Cerebellar cortex (tissue), 1 donor: ENCODE measurements at places on chromosomes 16 and 17.

GRCh38 chr16:27952811-27953210 lies 110.7 kb downstream of the GSG1L start:
- DNase-seq, result no peak

GRCh38 chr17:1839516-1839915 lies 9.7 kb downstream of the RPA1 start:
- no peak for DNase-seq

GRCh38 chr16:24988593-24989338 lies 26.4 kb downstream of the ARHGAP17 start:
- peak; percentile 84 for DNase-seq

GRCh38 chr16:8859913-8860881 lies 8.6 kb downstream of the CARHSP1 start:
- no peak for DNase-seq

DNA sequence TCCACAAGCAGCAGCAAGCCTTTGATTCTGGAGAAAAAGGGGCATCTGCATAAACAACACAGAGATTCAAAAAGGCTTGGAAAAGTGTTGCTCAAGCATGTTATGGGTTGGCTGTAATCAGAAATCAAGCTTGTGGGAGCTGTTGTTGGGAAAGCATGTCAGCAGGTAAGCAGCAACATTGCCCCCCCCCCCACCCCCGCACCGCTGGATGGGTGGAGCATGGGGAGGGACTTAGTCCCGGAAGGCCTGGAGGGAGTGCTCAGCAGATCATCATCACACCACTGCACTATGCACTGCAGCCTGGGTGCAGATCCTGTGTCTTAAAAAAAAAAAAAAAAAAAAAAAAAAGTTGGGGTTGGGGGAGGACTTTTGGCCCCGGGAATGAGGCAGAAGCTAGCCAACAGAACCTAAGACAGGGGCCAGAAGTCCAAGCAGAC lies 16.8 kb upstream of the AKAP1 start:
- DNase-seq, result no peak

DNA sequence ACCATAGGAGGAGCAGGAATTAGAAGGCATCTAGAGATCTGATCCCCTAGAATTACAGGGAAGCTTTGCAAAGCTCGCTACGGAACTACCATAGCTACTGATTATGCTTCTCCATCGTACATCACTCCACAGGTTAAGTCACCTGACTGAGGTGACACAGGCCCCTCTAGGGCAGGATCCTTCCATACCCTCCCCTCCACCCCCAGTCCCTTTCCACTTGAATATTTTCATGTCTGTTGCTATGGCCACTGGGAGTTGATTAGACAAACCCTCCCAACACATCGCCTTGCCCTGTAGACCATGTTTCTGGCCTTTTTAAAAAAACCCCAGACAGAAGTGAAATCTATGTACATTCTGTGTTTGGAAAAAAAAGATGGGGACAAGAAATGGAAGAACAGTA lies 287.1 kb downstream of the SOX9 start:
- no peak for DNase-seq

DNA sequence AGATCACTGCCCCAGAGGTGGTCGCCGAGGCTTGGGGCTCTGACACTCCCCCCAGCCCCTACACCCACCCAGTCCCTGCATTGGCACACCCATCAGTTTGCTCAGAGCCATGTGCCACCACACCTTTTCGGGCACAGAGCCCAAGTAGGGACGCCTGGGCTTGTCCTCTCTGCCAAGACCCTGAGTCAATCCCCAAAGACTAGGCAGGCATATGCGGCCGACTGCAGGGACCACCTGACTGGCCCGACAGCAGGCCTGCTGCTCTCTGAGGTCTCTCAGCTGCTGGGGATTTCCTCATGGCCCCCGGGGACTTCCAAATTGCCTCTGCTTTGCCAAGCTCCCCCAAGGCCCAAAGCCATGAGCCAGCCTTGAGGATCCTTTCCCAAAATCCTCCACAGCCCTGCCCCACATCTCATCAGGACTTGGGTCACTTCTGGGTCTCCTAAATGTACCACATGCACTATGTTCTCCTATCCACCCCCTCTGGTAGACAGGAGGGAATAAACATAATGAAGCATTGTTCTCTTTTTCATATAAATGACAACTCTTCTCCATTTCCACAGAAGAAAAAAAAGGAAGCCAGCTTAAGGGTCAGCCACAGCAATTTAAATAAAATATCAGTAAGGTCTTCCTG lies 30.6 kb downstream of the MYO18A start:
- no peak for DNase-seq

- peak; percentile 58 for DNase-seq
Measured at GRCh38 chr17:44400226-44400847, 10.9 kb upstream of the ITGA2B start.

DNA sequence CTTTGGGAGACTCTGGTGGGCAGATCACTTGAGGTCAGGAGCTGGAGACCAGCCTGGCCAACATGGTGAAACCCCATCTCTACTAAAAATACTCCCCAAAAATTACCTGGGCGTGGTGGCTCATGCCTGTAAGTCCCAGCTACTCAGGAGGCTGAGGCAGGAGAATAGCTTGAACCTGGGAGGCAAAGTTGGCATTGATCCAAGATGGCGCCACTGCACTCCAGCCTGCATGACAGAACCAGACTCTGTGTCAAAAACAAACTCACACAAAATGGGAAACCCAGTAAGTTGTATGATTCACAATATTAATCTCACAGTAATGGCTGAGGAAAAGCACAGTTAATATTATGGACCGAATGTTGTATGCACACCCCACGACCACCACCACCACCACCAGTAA lies 24.3 kb downstream of the WSB1 start:
- no peak for DNase-seq

DNA sequence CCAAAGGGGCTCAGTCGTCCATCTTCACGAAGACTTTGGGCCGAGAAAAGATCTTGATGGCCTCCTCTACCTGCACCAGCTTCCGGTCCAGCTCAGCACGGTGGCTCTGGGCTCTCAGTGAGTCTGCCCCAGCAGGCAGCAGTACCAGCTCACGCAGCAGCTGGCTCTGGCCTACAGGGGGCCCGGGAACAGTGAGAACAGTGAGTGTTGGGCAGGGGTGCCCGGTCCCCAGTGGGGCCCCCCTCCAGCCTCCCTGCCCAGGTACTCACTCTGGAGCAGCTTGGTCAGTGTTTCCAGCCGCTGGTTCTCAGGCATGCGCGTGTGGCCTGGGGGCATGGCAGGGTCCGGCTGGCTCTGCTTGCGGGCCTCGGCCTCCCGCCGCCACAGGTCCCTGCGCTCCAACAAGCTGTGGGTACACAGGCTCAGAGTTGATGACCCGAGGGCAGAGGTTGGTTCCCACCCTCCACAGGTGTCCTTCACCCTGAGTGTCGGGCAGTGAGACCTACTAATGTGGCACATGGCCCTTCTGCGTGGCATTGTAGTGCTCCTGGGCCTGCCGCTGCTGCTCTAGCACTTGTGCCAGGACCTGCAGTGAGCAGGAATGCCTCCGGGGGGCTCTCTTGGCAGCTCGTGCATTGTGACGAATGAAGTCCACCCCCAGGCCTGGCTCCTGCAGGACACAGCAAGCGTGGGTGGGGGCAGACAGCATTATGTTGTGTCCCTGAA lies 2.6 kb downstream of the PARD6A start:
- DNase-seq, result peak; percentile 60

- no peak for DNase-seq
Measured at GRCh38 chr16:30724641-30725417, 23.4 kb upstream of the PHKG2 start.

GRCh38 chr17:81097943-81098308 lies 63.0 kb downstream of the BAIAP2 start:
- no peak for DNase-seq

GRCh38 chr16:64174327-64174726 lies 947.5 kb downstream of the CDH11 start:
- DNase-seq, result no peak

DNA sequence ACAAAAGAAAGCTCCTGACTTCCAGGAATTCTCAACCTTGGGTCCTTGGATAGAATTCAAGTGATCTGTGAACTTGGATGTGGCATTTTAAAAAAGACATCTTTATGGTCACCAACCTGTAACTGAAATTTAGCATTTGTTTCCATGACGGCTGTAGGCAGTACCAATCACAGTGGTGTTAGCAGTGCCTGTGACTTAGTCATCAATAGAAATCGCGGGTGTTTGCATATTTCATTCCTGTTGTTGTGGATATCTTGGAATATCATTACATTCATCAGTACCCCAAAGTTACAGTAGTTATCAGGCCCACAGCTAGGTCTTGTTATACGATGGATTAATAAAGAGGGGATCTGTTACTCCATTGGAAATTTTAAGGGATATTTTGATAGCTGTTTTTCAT lies 81.6 kb downstream of the CMIP start:
- DNase-seq, result no peak

DNA sequence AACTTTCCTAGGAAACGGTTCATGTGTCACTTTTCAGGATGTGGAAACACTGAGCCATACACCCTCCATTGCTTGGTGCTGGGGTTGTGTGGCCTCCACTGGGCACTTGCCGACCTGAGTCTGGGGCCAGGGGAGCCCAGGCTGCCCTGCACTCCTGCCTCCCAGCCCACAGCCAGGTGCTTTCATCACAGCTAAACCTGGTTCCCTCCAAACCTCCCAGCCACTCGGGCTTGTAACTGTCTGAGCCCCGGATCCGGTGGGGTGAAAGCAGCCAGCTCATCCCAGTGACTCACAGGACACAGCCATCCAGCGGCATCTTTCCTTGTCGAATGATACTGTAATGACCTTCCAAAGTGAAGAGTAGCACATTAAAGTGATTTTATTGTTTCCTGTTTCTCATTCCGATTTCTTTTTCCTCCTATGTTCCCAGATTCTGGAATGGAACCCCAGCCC lies 19.8 kb downstream of the CARHSP1 start:
- DNase-seq, result no peak

DNA sequence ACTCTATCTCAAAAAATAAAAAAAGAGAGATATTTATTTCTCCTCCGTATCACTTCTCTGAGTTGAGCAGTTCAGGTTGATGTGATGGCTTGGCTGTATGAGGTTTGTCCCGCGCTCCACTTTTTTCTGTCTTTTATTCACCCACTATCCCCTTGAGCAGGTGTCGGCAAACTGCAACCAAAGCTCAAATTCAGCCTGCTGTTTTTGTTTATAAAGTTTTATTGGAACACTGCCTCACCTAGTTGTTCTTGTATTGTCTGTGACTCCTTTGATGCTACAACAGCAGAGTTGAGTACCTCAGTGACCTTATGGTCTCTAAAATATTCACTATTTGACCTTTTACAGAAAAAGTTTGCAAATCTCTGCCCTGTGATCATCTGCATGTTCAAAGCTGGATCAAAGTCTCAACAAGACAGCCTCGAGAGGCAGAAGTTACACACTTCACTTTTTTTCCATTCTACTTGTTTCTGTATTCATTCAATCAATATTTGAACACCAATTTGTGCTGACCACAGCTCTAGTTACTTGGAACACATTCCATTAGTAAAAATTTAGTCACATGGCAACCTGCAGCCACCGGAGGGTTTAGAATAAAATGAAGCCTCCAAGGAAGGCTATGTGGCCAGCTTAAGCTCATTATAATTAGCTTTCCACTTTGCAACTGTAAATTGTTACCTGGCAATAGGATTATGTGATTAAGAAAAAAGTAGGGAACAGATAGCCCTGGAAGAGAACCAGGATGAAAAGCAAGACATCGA lies 945.8 kb downstream of the KCNJ2 start:
- DNase-seq, result no peak

- no peak for DNase-seq
Measured at GRCh38 chr17:4956493-4957061, 5.7 kb downstream of the ENO3 start.

- peak; percentile 36 for DNase-seq
Measured at GRCh38 chr17:50426814-50427787, 1.1 kb downstream of the ACSF2 start.

GRCh38 chr17:82647593-82648164 lies 565 bp downstream of the WDR45B start:
- DNase-seq, result no peak

- no peak for DNase-seq
Measured at GRCh38 chr17:14452856-14453255, 152.0 kb downstream of the HS3ST3B1 start.

DNA sequence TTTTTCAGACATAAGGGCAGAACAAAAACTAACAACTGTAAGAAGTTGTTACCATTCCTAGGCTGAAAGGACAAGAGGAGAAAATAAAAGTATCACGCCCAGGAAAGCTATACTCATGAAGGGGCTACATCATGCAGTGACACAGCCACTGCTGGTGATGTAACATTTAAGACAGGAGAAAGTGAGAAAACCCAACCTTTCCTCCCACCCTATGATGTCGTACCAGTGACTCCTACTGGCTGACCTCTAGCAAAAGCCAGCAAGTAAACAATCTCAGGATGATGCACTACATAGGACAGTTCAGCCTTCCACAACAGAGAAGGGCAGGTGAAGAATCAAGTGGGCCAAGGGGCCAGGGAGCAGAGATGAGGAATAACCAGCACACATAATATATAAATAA lies 14.0 kb upstream of the OR1E2 start:
- peak; percentile 12 for DNase-seq

- DNase-seq, result peak; percentile 36
Measured at GRCh38 chr17:12789481-12790248, at the start of gene ARHGAP44. TSS of gene ARHGAP44 (plus strand) at chr17:12789498. CDS start at chr17:12789839, 341 bp downstream.

- DNase-seq, result no peak
Measured at GRCh38 chr17:49438436-49439278, 24.0 kb upstream of the PHB1 start.

GRCh38 chr16:35751191-35751941 lies 2292.0 kb downstream of the TP53TG3F start:
- DNase-seq, result no peak

DNA sequence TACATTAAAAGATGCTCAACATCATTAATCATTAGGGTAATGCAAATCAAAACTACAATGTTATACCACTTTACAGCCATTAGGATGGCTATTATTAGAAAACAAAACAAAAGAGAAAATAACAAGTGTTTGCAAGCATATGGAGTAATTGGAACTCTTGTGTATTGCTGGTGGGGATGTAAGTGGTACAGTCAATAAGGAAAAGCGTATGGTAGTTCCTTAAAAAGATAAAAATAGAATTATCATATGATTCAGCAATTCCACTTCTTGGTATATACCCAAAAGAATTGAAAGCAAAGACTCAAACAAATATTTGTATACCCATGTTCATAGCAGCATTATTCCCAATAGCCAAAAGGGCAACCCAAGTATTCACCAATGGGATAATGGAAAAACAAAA lies 1.4 kb upstream of the CAPNS2 start:
- no peak for DNase-seq

DNA sequence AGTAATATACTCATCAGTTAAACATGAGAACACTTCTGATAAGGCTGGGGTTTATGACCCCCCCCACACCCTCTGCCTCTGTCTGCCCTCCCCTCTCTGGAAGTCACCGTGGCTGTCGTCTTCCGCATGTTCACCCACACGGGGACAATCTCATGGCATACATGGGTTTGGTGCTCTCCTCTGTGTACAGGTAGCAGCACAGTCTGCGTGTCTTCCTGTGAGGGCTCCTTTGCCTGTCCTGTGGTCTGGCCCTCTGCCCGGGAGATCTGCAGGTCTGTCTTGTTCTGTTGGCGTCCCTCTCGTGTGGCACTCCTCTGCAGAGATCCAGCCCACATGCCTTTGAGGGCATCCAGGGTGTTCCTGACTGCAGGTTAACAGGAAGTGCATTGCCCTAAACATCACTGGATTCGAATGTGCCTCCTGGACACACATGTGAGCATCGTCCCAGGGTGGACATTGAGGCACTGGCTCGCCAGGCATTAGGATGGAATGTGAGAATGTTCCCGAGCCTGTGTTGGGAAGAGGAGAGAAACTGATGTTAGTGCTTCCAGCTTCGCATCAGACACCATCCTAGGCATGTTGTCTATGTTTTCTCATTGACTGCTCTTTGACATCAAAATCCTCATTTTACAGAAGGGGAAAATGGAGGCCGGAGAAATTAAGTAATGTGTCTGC lies 54.5 kb downstream of the NKD1 start:
- DNase-seq, result peak; percentile 32

GRCh38 chr16:81668243-81669097 lies 110.6 kb upstream of the PLCG2 start:
- no peak for DNase-seq
